ENCODE measurements at places on chromosomes 16 and 17.

- DNase-seq, result no peak
Measured at GRCh38 chr17:17826942-17827785, 9.6 kb downstream of the SREBF1 start.

- no peak for DNase-seq
Measured at GRCh38 chr16:48300391-48300856, 53.1 kb upstream of the ABCC11 start.

- no peak for DNase-seq
Measured at GRCh38 chr17:11485336-11486100, 112.8 kb upstream of the DNAH9 start.

DNA sequence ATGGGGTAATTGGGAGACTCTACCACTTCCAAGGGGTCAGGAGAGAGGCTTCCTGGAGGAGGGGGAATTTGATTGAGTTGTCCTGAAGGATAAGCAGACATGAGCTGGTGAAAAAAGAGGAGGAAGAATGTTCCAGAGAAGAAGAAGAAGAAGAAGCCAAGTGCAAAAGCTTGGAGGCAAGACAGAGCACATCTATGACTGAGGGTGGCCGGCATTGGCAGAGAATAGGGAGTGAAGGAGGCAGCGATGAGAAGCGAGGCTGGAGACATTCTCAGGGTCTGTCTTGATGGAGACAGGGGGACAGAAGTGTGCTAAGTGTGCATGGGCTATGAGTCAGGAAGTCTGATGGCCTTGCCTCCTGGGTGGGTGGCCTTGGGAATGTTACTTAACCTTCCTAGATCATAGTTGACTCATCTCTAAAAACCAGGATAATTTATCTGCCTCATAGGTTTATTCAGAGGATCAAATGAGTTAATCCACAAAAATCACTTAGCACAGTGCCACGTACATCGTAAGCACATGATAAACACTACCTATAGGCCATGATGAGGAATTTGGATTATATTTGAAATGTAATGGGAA lies 171.7 kb downstream of the ABCC12 start:
- no peak for DNase-seq

DNA sequence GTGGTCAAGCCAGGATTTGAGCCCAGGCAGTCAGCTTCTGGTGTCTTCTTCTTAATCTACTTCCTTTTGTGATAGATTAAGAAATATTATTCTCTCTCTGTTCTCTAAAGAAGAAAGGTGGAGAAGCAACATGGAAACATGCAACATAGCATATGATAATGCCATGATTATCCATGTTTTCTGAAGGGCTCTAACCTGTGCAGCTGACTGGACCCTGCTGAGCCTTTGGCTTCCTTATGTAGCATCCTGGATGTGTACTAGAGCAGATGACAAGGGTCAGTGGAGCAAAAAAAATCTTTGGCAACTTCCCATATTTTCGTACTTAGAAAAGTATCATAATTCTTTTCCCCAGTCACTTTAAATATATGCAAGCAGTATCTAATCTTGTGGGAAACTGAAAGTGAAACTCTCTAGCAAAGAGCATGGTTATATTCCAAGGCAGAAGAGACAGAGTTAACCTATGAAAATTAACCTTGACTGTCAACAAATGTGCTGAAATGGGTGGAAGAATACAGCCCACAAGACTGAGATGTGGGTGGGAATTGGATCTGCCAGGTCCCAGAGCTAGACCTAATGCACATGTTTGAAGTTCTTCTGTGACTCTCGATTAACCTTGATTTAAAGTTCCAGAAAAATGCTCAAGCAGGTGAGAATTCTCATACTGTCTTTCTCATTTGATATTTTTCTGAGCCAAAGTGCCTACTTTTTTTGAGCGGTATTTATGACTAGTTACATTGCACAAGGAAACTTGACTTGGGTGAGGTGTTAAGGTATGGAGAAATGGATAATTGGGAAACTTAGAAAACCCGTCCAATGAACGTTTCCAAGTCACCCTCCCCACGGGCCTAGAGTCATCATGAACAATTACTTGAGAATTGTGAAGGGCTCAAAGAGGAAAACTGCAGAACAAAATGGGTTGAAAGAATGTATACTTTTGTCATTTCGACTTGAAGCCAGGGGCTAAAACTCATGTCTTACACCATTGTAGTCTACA lies 248.6 kb downstream of the FTO start:
- no peak for DNase-seq

DNA sequence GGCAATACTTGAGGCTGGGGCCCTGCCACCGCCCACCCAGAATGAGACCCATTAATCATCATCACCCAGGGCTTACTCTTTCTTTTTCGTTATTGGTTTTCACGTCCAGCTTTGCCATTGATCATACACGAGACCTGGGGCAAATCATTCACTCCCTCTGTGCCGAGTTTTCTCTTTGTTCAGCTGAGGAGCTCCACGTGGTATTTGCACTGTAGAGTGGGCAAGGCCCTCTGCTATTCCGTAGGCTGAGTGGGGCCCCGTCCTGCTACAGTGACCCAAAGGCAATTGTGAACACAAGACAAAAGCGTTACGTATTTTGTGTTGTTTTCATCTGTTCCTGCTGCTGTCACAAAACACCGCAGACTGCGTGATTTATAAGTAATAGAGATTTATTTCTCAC lies 23.6 kb upstream of the CBX2 start:
- DNase-seq, result no peak

GRCh38 chr16:86044881-86045590 lies 146.1 kb downstream of the IRF8 start:
- DNase-seq, result peak; percentile 53

DNA sequence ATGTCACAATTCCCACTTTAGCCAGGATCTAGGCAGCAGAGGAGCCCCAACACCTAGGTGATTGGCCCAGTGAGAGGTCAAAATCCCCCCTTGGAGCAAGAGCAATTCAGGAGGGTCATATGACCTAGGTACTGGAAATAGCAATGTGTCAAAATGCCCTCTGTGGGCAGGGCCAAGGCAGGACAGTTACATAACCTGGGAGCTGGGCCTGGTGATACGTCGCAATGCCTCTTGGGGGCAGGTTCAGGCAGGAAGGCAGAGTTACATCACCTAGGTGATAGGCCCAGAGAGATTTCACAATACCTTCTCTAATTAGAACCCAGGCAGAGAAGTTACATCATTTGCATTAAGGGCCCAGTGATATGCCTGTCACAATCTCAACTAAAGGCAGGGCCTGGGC lies 1906.3 kb downstream of the TP53TG3F start:
- no peak for DNase-seq

GRCh38 chr17:54493691-54494090 lies 407.0 kb upstream of the TOM1L1 start:
- no peak for DNase-seq

DNA sequence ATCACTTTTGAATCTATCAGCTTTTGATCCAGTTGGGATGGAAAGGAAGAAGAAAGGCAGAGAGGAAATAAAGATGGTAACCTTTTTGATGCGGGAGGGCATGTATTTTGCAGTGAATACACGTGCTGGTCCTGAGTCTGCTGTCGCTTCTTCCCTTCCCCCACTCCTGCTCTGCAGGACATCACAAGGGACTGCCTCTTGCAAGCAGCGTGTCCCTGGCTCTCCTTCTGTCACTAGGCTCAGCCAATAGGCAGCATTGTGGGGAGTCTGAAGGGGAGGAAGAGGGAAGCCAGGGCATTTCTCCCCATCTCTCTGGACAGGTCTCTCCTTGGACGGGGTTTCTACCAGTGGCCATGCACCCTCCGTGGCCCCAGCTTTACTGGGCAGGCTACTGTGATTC lies 15.7 kb upstream of the WFDC1 start:
- DNase-seq, result no peak

GRCh38 chr17:83200751-83201150 lies 121.3 kb downstream of the METRNL start:
- peak; percentile 40 for DNase-seq

DNA sequence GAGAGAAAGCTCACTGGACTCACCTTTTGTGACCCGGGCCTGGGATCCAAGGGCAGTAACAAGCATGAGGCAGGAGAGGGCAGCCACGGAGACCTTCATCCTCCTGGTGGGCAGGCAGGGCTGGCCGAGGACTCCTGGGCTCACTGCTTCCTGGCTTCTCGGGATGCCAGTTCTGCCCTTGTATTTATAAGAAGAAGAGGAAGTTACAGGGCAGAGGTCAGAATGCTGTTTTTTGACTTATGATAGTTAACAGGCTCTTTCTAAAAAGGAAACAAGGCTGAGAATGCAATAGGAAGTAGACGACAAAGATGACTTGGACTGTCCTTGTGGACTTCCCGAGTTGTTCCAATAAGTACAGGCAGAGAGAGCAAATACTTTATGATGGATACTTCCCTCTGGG lies at the start of gene CCL23:
TSS of gene CCL23 (minus strand) at position 174 of the 400 bp plus-strand sequence. CDS start at position 99, 75 bp downstream.
- no peak for DNase-seq
